Tibial nerve (tissue), 4 donors: ENCODE measurements at places on chromosomes 7 and 10. TPM values are rescaled to one million over a fixed set of nuclear protein-coding genes. Genes with fewer than 3 reads are reported as not detected.

GRCh38 chr7:110645060-110645459 is 445.9 kb upstream of the LRRN3 start:
- no peak for DNase-seq

GRCh38 chr7:38317515-38317914 is 44.1 kb upstream of the TARP start:
- no peak for DNase-seq

DNA sequence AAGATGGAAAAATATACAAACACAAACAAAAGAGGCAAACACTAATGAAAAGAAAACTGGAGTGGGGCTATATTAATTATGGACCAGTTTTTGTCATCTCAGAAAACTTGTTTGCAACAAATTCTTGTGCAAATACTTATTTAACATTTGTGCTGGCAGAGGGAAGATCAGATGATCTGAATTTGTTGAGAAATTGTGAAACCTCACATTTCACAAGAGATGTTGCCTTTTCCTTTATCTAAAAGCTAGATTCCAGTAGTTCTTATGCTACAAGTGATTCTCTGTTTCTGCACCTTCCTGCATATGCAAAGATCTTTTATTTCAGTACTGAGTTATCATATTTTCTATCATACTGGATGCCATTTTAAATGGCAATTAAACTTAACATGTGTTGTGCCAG is 320.7 kb downstream of the SUGCT start:
- DNase-seq, result no peak

DNA sequence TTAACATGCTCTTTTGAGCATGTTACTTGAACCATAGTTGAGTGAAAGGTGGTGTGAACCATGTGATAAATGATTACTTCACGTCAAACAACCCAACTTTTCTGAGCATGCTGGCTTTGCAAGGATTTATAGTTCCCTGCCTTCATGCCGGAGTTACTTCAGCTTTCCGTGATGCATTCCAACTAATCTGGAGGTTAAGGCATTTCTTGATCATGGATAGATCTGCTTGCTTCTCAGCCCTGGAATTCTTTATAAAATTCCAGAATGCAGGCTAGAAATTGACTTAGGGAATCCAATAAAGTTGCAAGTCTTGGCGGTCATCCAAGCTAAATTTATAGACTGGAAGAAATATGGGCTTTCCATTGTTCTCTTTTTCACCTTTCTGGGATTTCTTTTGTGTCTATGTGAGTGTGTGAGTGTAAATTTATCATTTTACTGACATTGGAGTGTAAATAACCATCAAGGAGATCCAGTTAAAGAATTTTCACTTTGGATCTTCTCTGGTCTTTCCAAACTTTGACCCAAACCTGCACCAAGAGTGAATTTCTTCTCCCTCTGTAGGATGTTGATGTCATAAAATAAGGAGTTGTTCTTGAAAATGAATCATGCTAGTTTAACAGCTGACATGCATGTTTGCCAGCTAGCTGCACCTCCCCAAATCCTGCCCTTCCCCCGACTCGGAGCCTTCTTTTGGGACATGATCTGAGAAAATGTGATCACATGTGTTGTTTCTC is 289.0 kb downstream of the TWIST1 start:
- no peak for DNase-seq

NODAL gene
- total RNA-seq, result not detected

DNA sequence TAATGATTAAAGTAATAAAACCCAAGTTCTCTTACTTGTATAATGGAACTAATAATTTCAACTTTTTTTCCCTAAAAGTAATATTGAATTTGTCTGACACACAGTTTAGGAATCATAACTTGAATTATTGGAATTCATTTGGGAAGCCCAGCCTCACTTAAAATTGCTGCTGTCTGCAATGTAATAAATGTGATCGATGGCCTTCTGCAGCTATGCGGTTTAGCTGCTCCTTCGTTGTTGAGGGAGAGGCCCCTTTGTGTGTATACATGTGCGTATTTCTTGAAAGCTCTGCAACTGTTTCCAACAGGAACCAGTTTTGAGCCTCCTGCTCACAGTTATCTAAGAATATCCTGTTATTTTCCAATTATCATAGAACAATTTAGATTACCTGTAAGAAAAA is 152.5 kb downstream of the AKR1D1 start:
- no peak for DNase-seq

DNA sequence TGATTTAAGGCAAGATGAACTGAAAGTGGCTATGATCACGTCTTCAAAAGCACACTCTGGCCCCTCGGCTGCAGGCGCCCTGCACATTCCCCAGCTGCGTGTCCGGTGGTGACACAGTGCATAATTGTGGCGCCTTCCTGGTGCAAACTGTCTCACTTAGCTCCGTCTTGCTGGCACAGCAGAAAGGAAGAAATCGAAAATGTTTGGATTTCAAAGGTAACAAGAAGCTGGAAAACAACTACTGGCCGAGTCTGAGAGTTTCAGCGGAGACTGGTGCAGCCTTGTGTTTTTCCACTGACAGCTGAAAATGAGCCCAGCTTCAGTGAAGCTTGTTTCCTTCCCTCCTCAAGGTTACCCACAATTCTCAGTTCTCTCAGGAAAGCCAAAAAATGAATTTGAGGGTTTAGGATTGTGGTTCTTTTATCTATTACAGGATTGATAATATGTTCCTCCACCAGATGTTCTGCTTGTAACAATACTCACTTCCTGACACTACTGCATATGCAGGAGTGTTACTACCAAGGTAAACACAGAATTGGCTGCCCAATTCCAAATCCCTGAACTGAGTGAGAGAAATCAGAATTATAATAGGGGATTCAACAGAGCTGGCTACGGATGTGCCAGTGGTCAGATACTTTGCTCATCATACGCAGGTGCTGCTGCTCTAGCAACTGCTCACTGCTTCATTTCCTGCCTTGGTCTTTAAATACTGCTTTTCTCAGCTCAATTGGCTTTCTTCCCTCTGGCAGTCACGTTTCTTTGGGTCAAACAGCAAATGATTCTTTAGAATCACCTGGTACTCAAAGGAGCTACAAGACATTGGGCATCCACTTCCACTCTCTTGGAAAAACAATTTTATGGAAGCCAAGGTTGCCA is 63.7 kb downstream of the TRUB1 start:
- no peak for DNase-seq

GRCh38 chr7:21214657-21215056 is 213.2 kb upstream of the SP4 start:
- no peak for DNase-seq

NAMPT gene
- total RNA-seq, result 90.0 TPM

GRCh38 chr7:50723888-50724287 is 58.8 kb downstream of the GRB10 start:
- DNase-seq, result no peak

- DNase-seq, result no peak
Measured at GRCh38 chr7:27316311-27316710, 73.7 kb downstream of the EVX1 start.

DNA sequence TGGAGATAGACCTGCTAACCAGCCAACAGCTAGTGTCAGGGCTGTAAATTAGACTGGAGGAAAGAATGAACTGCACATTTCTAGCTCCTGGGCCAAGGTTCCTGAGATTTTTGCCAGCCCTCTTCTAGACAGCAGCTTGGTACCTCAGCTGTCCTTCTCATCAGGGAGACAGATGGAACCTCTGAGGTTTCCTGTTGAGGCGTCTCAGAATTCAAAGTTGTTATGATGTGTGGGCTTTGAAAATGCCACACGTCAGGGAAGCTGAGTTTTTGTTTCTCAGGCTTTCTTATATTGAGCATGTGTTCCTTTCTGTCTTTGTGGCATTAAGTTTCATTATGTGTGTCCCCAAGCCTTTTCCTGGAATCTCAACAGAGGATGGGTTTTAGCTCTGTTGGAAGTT is 736.6 kb downstream of the AUTS2 start:
- no peak for DNase-seq
